ENCODE measurements at places on chromosomes 6 and 20. TPM values are rescaled to one million over a fixed set of nuclear protein-coding genes. Genes with fewer than 3 reads are reported as not detected.

- ATAC-seq: no peak
Observed at GRCh38 chr6:25061289-25061936, 125.7 kb upstream of the RIPOR2 start.

ANKRD66 gene
- not detected for total RNA-seq

MEI4 gene
- not detected for total RNA-seq

GRCh38 chr20:57432862-57433491 is 41.8 kb downstream of the RBM38 start:
- peak; percentile 54 for ATAC-seq

All from esophagus mucosa (tissue), 1 donor.